NCI-H446 (cell line): ENCODE measurements at places on chromosomes 13 and 19.

- DNase-seq, result peak; percentile 39
These were observed 5.2 kb upstream of the CEACAM18 start for GRCh38 chr19:51473009-51473707.

DNA sequence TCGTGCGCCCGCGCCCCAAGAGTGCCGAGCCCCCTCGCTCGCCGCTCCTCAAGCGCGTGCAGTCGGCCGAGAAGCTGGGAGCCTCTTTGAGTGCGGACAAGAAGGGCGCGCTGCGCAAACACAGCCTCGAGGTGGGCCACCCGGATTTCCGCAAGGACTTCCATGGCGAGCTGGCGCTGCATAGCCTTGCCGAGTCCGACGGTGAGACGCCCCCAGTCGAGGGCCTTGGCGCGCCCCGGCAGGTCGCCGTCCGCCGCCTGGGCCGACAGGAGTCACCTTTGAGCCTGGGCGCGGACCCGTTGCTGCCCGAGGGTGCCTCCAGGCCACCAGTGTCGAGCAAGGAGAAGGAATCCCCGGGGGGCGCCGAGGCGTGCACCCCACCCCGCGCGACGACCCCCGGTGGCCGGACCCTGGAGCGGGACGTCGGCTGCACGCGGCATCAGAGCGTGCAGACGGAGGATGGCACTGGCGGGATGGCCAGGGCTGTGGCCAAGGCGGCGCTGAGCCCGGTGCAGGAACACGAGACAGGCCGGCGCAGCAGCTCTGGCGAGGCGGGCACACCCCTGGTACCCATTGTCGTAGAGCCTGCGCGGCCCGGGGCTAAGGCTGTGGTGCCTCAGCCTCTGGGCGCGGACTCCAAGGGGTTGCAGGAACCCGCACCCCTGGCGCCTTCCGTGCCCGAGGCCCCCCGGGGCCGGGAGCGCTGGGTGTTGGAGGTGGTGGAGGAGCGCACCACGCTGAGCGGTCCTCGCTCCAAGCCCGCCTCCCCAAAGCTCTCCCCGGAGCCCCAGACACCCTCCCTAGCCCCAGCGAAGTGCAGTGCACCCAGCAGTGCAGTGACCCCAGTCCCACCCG, 7.1 kb downstream of the DNASE2 start:
- DNase-seq, result no peak

DNA sequence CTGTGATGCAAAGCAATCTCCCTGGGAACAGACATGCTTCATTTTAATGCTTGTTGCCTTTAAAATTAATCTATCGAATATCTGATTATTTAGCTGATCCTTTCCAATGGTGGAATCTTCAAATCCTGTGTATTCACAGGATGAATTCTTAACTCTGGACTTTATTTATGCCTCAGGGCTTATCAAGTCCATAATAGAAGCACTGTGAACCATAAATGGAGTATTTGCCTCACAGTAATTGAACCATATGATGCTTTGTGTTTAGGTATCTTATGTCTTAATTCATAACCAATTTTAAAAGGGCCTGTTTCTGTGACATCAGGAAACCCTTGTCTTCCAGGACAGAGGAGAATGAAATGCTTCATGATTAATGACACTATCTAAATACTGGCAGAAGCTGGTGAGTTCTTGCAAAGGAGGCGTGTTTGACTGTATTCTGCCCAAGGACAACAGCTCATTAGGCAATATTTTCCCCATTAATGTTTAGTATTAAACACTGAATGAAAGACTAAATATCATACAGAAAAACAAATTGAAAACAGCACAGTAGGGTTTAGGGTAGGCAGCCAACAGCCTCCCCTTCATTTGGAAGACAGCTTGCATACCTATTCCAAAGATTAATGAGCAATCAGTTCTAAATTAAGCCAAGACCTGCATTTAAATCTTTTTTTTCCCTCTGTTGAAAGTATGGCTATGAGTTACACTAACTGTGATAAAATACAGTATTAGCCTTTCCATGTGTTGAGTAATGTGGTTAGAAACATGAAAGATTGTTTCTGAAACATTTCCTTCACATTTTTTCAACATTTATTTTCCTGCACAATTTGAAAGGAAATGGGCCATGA, 709.4 kb downstream of the PCDH9 start:
- DNase-seq, result peak; percentile 0

- no peak for DNase-seq
These were observed 44.4 kb downstream of the METTL21C start for GRCh38 chr13:102650444-102650843.

DNA sequence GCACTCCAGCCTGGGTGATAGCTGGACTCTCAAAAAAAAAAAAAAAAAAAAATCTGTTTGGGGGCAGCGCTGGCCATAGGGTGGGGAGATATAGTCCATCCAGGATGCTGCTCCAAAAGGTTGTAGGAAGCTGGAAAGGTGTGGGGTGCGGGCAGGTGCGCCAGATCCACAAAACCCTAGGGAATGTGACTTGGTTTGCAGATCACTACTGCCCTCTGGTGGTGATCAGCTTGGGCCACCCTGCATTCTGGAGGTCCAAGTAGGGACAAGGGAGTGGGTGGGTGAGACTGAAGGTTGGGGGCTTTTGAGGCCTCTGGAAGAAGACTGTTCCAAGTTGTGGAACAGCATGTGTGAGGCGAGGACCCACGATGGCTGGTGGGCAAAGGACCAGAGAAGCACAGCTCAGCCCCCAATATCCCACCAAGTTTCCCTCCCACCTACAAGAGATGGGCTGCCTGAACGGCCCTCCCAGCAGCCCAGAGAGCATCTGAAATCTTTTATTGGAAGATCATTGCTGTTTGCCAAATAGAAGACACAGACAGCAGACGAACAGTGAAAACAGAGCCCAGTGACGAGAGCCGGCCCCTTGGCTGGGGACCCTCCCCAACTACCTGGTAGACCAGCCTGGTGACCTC, 10.4 kb upstream of the TYK2 start:
- DNase-seq, result peak; percentile 51

- DNase-seq, result no peak
These were observed 69.5 kb downstream of the SPACA7 start for GRCh38 chr13:112445411-112446271.

DNA sequence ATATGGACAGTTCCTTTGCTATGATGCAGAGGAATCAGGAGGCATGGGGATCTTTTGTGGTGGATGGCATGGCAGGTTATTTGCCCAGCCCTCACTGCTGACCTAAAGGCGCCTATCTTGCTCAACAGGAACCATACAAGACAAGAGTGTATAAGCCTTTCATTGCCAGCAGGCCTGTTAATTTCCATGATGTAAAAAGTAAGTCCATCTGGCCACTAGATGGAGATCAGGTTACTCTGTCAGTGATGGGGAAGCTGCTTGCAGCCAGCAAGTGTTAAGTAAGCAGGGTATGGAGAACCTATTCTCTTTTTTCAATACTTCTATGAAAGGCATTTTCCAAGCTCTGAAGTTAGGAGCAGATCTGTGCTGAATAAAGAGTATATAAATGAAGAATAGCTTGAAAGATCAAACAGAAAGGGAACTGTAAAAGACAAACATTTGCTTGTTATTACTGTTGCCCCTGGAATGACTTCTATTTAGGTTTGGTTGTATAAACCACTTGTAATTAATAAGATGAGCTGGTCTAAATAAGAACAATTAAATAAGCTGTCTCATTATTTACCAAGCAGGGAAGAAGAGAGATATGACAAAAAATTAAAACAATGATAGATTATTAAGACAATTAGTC, 210.9 kb downstream of the RGCC start:
- peak; percentile 86 for DNase-seq

GRCh38 chr19:15247107-15248014, 15.1 kb upstream of the EPHX3 start:
- no peak for DNase-seq

GRCh38 chr13:34628209-34628682, 313.8 kb upstream of the NBEA start:
- DNase-seq, result no peak
